Kidney (tissue), 22 donors: ENCODE measurements at places on chromosomes 2 and 18.

DNA sequence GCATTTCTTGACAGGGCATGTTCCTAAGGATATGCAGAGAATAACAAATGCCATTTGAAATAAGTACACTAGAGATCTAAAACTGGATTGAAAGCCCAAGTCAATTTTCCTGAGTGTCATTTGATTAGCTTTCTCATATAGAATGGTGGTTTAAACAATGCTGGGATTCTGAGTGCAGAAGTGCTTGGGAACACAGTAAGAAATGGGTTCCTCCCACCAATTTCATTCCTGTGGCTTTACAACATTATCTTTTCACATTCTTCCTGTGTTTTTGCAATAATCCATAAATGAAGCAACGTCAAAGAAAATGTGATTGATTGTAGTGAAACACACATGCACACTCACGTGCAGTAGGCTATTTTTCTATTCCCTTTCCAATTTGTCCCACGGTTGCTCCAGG, 1858.4 kb upstream of the PIK3C3 start:
- no peak for DNase-seq

GRCh38 chr18:25248755-25249154, 103.2 kb downstream of the ZNF521 start:
- no peak for DNase-seq

DNA sequence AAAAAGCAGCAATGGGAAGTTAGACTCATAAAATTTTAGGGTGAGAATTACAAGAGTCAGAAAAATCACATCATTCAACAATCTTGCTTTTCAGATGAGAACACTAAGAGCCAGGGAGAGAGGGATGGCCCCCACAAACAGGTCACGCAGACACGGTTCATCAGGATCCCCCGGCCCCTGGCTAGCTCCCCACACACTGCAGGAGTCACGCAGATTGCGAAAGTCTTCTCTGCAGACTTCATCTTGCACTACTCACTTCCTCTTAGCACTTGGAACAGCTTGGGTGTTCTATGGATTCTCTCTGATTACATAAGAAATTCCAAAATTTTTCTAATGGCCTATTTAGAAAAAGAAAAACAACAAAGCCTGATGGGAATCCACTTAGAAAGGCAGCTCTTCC, 21.6 kb upstream of the SULT1C2 start:
- DNase-seq, result no peak

GRCh38 chr18:40250236-40250635, 1704.8 kb upstream of the PIK3C3 start:
- no peak for DNase-seq

DNA sequence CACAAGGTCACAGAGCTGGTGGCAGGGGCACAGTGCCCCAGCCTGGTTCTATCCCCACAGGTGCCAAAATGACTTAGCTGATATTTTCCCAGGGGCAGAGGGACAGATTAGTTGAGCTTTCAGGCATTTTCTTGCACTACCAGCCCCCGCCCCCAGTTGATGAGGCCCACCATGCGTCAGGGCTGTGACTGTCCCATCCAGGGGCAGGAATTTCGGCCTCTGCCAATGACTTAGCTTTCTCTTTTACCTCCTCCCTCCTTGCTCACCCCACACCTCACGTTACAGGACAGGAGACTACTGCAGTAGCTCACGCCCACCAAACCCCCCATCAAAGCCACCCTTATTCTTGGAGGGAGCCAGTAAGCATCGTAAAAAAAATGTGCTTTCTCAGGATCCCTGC, 31.5 kb downstream of the MRO start:
- no peak for DNase-seq

GRCh38 chr2:39133215-39133851, 12.5 kb upstream of the SOS1 start:
- DNase-seq, result no peak

DNA sequence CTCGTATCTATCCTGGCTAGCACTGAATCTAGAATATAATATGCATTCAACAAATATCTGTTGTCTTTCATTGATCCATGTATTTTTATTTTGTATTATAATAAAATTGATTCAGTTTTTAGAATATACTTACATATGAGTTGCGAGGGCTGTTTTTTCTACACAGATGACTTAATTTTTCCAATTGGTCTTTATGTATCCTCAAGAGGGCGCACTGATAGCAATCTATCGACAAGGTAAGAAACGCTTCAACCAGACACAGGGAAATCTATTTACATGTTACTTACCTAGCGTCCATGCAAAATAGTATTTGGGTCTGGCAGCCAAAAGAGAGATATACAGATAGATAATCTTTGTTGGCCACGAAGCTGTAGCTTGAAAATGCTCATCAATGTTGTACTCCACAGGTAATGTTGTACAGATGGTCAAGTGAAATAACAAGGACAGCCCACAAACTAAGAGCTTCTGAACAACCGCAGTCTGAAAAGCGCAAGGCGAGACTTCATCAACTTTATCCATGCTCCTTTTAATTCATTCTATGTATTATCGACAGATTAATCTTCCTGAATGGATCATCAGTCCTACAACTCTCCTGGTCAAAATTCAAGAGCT, 35.5 kb upstream of the KIDINS220 start:
- DNase-seq, result no peak

- DNase-seq, result no peak
Observed at GRCh38 chr18:73848656-73849055, 299.0 kb downstream of the FBXO15 start.

GRCh38 chr2:230781130-230781797, 68.6 kb downstream of the CAB39 start:
- DNase-seq, result peak; percentile 92

DNA sequence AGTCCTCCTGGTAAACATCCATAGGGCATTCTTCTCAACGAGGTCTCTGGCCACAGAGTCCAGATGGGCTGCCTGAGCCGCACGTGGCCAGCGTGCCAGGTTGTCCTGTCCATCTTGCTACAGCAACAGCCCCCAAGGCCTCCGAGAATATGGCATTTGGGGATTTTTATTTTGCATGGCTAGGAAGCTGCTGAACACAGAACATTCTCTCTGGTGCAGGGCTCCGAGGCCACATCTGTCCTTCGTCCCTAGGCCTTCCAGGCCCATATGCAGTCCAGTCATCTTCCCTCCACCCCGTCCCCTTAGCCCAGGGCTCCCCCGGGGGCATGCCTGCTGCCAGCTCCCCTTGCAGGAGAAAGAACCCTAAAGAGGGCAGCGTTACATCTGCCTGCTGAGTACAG, 2.3 kb downstream of the HDAC4 start:
- DNase-seq, result no peak

- no peak for DNase-seq
Observed at GRCh38 chr2:233976690-233977294, 59.6 kb downstream of the TRPM8 start.

DNA sequence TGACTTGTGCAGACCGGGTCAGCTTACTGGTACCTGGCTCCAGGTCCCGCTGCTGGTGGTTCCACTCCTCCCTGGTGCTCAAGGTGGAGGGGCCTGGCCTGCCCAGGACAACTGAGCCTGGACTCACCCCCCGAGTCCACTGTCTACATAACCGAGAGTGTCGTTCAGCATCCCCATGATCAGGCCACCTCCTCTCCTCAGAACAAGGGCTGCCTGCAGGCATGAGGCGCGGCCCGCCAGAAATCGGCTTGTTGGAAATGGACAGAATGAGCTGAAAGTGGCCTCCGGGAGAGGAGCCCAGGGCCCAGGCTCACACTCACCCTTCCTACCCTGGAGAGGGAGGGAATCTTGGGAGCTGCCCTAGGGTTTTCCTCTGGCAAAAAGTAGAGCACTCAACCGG, 38.9 kb upstream of the OTOF start:
- DNase-seq, result no peak

GRCh38 chr18:74148543-74149070, 284 bp downstream of the TIMM21 start:
- DNase-seq, result no peak

DNA sequence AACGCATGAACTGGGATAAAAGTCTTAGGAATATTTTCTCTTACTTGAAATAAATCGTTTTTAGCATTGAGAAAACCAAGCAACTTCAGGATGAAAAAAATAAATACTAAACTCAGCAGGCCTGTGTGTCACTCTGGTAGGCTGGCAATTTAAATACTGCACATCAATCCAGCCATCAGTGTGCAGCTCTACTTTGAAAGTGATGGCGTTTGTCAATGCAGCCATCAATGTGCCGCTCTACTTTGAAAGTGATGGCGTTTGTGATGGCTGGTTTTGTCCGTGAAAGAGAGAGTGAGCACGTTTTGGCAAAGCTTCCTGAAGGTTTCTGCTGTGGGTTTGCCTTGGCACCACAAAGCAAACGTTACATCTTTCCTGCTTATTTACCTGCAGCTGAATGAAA, 543.5 kb upstream of the SALL3 start:
- DNase-seq, result no peak

DNA sequence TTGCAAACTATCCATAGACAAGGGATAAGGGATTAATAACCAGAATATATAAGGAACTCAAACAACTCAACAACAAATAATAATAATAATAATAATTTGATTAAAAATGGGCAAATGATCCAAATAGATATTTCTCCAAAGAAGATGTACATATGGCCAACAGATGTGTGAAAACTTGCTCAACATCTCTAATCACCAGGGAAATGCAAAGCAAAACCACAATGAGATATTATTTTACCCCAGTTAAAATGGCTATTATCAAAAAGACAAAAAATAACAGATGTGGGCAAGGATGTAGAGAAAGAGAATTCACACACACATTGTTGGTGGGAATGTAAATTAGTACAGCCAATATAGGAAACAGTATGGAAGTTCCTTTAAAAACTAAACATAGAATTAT, 26.9 kb downstream of the DNAH7 start:
- DNase-seq, result no peak

- no peak for DNase-seq
Observed at GRCh38 chr2:55169359-55169758, 62.7 kb downstream of the CLHC1 start.

GRCh38 chr2:190763901-190764514, 115.1 kb downstream of the NAB1 start:
- DNase-seq, result no peak

DNA sequence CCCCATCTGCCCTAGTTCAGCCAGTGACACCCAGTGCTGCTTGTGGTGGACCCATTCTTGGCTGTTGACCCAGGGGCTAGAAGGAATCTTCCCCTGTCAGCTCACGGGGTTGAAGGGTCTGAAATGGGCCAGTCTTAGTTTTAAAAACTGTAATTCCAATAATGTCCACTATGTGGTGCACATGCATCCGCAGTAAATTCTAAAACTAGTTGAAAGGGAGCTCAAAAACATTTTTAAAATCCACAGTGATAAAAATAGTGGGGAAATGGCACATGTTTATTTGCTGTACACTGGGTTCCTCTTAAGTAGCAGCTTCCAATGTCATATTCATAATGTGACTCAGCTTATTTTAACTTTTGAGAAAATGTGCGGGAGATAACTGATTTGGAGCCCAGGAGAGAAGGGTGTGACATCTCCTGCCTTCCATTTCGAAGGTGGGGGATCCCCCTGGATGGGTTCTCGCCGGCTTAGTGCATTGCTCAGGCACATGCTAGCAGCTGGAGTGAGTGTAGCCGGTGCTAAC, 32.8 kb downstream of the GRHL1 start:
- DNase-seq, result peak; percentile 39

DNA sequence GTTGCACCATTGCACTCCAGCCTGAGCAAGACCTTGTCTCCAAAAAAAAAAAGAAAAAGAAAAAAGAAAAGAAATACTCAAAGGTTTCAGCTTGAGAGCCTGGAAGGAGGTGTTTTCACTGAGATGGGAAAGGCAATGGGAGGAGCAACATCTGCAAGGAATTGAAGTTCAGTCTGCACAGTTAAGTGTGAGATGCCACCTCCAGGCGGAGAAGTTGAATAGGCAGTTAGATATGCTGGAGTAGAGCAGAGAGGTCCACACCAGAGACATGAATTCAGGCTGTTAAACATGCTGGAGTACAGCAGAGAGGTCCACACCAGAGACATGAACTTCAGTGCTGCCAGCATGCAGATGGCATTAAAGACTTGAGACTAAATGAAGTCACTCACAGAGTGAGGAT, 41.4 kb upstream of the DTNB start:
- DNase-seq, result no peak

- no peak for DNase-seq
Observed at GRCh38 chr2:60857056-60857455, 24.3 kb upstream of the REL start.

DNA sequence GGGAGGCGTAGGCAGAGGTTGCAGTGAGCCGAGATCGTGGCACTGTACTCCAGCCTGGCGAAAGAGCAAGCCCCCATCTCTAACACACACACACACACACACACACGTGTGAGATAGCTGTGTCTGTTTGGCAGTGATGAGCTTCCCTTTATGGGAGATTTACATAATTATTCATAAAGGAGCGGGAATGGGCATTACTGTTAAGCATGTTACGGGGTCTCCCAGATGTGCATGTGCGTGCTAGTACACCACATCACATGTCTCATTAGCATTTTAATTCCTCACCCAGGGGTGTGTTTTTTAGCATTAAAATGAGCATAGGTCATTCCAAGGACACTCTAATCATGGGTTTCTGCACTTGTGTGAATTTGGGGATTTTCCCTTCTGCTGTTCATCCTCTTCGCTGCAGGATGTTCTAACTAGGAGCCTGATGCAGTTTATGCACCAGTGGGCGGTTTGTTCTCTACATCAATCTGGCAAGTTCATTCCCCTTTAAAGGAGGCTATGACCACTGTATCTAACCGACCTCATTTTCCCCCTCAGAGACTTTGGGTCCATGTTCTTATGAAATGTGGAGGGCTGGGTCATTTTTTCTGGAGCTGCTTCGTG, 1.0 kb upstream of the FAM178B start:
- DNase-seq, result no peak

GRCh38 chr2:11642972-11643371, 27.0 kb downstream of the NTSR2 start:
- DNase-seq, result no peak

DNA sequence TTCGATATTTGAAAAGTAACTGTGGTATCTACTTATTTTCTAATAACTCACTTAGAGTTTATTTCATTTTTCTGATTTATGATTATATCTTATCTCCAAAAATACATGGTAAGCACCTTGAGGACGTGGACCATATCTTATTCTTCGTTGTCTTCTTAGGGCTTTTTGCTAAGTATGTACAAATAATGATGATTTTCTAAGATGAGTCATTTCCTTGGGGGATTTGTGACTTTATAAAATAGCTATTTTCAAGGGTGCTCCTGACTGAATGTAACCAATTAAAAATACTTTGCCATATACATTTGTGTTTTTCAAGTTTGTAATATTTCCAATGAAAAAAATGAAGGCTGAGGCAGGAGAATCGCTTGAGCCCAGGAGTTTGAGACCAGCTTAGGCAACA, 56.3 kb downstream of the GREB1L start:
- no peak for DNase-seq

DNA sequence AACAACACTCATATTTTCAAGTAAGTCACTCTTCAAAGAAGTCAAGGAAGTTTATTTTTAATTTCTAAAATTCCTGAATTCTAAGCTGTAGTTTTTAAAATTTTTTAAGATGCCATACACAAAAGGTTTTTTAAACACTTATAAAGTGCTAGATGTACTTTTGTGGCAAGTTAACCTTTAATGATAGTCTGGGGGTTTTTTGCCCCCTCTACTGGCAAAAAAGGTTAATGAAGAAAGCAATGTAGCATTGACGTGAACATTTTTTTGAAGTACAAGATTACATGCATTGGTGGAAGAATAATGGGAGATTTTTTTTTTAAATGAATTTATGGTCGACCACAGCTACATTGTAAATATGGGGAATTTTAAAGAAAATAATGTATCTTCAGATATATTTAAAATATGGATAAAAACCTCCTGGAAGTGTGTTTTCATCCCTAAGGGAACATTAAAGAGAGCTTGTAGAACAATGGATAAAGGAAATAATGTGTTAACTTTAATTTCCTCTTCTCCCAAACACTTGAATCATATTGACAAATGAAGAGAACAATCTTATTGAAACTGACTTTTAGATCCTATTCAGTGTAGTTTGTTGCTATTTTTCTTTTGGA, 12.6 kb downstream of the ITPRID2 start:
- no peak for DNase-seq
